ENCODE measurements at places on chromosomes 12 and 14.

DNA sequence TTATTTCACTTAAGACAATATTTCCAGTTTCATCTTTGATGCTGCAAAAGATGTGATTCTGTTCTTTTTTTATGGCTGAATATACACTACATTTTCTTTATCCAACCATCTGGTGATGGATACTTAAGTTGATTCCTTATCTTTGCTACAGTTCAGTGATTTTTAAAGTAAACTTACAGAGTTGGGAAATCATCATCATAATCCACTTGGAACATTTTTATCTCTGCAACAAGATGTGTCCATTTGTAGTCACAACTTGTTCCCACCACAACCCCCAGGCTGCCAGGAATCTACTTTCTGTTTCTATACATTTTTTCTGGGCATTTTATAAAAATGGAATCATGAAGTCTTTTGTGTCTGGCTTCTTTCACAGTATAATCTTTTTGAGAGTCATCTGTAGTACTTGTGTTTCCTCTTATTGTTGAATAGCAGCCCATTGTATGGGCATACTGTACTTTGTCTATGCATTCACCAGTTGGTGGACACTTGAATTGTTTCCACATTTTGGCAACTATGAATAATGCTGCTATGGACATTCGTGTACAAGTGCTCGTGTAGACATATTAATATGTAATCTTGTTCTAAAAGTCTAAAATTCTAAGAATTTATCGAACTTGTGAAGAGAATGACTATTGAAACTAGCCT, 212.5 kb upstream of the DDHD1 start:
- DNase-seq, result no peak

DNA sequence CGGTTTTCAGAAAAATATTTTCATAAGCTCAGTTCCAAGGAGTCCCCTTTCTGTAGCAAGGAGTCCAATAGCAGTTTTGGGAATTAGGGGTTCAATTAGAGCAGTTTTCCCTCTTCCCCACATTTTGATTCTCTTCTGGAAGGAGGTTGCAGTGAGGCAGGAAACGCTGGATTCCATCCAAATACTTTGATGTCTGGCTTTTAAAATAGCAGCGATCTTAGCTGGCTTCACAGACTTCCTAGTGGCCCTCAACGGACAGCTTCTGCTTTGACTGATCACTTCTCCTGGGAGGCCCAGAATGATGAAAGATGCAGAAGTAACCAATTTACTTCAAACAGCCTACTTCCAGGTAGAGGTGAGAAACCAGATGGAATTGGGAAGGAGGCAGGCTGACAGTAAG, 63.1 kb downstream of the C12orf75 start:
- no peak for DNase-seq

- DNase-seq, result no peak
Observed at GRCh38 chr12:15256761-15257160, 35.5 kb upstream of the RERG start.

DNA sequence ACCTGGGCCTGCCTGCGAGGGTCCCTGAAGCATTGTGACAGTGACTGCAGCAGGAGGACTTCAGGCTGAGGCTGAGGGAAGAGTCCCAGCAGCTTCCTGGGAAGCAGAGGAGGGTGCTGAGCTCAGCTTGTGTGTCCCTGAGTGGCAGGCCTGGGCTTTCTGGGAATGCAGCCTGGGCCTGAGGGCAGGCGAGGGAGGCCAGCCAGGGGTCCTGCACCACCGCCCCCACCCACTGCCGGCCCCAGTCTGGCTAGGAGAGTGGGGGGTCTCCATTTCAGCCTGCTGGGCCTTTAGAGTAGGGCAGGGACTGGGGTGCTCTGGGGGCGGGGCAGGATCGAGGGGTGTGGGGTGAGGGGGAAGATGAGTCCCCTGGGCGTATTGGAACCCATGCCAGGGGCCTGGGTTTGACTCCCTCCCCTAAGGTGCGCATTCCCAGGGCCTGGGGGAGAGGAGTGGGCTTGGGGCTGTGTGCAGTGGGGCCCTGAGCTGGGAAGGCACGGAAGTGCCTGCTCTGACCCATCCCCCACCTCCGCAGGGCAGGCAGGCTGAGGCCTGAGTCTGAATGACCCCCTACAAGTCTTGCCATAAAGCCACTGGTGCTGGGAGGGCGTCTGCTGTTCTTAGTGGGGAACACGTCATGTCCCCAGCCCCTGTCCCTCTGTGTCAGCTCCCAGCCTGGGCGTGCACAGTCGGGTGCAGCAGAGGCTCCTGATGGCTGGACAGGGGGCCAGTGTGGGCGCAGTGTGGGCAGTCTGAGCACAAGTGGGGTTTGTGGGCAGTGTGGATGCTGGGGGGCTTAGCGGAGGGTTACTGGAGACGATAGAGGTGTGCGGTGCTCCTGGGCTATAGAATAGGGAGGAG, 46.4 kb downstream of the KRT80 start:
- no peak for DNase-seq

- no peak for DNase-seq
Observed at GRCh38 chr14:54488318-54488645, 498 bp downstream of the GMFB start.

DNA sequence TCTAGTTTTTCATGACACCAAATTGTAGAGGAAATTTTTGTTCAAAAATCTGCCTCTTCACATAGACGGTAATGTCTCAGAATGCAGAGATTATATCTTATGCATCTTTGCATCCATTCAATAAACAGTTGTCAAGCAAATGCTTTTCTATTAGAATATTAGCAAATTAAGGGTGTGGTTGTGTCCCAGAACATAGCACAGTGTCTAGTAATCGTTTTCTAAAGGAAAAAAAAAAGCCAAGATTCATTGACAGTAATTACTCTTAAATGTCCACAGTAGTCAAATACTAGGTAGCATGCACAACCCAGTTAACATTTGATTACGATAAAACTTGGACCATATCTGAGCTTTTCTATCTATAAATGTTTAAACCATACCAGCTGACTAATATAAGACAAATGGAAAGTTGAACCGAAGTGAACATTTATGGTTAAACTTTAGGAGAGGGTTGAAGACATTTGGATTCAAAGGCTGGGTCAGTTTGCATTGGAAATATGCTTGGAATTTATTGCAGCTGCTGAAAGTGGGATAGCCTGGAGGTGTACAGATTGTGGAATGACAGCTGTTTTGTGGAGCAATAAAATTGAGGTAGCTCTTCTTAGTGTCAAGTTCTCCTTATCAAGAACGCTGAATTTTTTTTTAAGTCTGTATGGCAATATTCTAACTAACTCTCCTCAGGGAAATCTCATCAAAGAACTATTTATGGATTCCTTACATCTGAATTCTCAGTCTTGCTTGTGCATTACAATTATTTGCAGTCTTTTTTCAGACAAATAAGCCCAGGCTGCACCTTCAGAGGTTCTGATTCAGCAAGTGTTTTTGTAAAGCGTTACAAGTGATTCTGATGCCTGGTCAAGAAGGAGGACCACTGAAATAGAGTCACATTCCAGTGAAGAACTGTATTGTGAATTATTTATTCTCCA, 66.7 kb upstream of the ATP2B1 start:
- no peak for DNase-seq

GRCh38 chr12:58211211-58211610, 269.8 kb downstream of the ATP23 start:
- no peak for DNase-seq

DNA sequence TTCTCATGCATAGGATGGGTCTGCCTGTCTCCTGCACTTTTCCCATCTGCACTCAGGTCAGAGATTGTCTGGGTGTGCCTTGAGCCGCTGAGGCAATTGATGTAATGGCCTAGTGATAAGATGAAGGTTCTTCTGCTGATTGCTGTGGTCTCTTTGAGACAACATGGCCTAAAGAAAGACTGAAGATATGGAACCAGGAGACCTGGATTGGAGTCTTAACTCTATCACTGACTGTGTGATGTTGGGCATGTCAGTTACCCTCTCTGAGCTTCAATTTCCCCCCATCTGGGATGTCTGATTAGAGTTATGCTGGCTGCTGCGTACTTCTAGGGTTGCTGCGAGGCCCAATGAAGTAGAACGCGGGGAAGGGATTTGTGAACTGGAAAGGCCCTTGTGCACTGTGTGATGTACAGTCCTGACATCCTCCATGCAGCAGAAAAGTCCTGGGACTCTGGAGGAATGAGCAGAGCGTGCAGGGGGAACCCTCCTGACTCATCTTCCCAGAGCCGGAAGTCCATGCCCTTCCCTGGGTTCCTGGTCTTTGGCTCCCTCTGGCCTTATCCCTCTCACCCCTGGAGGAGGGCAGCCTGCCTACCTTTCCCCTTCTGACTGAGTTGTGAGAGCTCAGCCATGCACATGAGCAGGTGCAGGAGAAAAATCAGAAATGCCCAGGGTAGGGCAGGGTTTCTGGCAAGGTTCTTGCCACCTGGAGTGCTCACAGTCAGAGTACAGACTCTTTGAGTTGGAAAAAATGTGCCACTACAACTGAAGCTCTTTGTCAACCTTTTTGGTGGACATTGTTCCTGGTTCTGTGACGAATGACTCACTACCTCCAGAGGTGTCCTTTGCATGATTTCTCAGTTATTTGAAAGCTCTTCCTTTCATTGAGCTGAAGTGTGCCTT, 21.1 kb downstream of the PLEKHD1 start:
- no peak for DNase-seq

GRCh38 chr14:24913021-24913420, 136.9 kb downstream of the STXBP6 start:
- no peak for DNase-seq

- DNase-seq, result no peak
Observed at GRCh38 chr12:72256725-72257124, 15.4 kb upstream of the TRHDE start.

DNA sequence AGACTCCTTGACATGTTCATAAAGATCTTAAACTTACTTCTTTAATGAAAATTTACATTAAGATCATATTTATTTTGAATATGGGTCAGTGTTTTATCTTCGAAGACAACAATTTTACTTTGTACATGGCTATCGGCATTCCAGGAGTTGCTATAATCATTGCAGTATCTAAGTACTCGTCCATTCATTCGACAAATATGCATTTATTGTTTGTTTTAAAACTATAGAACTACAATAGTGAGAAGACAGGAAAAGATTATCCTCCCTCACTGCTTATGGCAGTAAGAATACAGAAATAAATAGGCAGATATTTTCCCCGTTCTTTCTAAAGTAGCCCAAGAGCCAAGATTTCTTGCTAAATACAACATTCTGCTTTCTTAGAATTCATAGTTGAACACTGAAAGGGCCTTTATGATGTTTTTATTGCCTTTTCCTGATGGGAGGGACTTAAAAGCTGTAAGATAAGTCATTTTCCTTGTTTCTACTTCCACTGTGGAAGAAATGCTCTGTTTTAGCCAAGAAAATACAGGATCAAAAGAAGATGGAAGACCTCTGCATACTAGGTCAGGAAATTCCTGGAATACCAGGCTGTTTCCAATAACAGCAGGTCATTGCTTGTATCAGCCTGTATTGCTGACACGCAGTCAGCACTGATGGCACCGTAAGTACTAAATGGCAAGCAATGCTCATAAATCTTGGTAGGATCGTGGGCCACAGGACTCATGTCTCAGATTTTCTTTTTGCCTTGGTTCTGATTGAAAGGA, 521.0 kb upstream of the ATP2B1 start:
- no peak for DNase-seq

GRCh38 chr12:108666401-108666881, 32.7 kb upstream of the SELPLG start:
- no peak for DNase-seq

GRCh38 chr12:117054279-117054678, 44.9 kb downstream of the TESC start:
- DNase-seq, result no peak

DNA sequence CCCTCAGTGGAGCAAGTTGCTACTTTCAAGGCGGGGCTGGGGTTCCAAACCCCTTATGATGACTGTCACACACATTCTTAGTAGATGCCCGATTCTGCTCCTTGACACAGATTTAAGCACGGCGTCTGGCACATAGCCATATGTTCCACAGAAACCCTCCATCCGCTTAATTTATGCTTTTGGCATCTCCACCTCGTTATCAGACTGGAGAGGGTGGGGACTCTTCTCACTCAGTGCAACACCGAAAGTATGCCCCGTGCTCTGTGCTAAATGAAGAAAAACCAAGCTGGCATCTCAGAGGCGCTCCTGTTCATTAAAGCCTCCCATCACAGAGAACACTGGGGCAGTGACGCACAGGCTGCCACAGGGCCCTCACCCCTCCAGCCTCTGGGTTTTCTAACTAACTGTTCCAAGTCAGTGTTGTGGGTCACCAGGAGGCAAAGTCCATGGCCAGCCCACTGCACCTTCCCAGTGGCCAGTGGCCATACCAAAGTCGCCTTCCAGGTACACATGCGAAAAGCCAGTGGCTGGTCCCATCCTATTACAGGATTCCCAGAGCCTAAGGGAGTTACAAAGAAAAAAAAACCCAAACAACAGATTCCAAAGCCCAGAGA, 27.3 kb downstream of the CCDC88C start:
- DNase-seq, result no peak

DNA sequence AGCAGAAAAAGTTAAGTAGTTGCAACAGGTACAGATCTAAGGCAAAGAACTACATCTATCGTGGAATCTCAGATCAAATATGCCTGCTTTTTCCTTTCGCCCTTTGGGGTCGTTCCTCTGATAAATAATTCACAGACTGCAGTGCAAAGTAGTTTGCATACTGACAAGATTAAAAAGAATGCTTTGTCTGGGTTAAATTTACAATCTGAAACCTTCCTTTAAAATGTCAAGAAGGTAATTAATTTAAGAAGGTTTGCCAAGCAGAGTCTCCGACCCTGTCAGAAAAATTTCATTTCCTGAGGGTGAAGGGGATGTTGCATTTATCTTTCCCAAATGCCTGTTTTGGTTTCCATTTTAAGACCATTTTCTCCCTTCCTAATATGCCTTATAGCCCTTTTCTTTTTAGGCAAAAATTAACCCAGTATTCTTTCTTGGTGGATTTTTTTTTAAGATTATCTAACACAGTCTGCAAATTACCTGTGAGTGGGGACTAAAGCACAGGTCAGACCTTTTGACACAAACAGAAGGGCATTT, 406.9 kb downstream of the LRIG3 start:
- no peak for DNase-seq

DNA sequence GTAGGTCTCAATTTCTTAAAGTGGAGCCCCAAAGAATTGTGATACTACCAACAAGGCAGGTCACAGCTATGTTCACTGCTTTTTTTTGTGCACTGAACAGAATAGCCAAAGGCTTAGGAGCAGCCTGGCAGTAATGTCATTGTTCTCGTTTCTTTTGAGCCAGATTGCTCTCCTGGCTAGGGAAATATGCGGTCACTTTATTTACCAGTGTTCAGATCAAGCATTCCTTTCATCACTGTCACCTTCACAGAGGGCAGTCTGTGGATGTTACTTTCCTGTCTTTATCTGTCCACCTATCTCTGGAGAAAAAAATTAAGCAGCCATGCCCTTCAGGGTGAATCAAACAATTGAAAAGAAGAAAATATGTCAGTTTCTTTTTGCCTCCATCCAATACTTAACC, 159.6 kb downstream of the BTG1 start:
- DNase-seq, result no peak

Measured in Karpas-422 (cell line).